Esophagus (tissue), 2 donors: ENCODE measurements at places on chromosomes 2 and 18. TPM values are rescaled to one million over a fixed set of nuclear protein-coding genes. Genes with fewer than 3 reads are reported as not detected.

TPO gene
- polyA plus RNA-seq, result 1.5 TPM

IL36RN gene
- polyA plus RNA-seq, result 25.9 TPM

SERPINB3 gene
- 870 TPM for polyA plus RNA-seq

GTF2A1L gene
- polyA plus RNA-seq, result 1.6 TPM

WDR43 gene
- polyA plus RNA-seq, result 18.7 TPM

ICOS gene
- 0.12 TPM for polyA plus RNA-seq

LYPD1 gene
- 0.56 TPM for polyA plus RNA-seq

ITGB6 gene
- 9.1 TPM for polyA plus RNA-seq

HOXD1 gene
- 0.43 TPM for polyA plus RNA-seq

RND3 gene
- polyA plus RNA-seq, result 151 TPM

LAMA3 gene
- 11.5 TPM for polyA plus RNA-seq

ABCG5 gene
- polyA plus RNA-seq, result 0.01 TPM
